ENCODE measurements at places on chromosomes 16 and 17.

GRCh38 chr16:4019371-4019791, 96.9 kb downstream of the ADCY9 start:
- peaks cover 7% of the 10 kb centered on the region for H3K4me1 ChIP-seq
- H3K4me3 ChIP-seq: peak overlapping the region; percentile 37
- DNase-seq: no peak

DNA sequence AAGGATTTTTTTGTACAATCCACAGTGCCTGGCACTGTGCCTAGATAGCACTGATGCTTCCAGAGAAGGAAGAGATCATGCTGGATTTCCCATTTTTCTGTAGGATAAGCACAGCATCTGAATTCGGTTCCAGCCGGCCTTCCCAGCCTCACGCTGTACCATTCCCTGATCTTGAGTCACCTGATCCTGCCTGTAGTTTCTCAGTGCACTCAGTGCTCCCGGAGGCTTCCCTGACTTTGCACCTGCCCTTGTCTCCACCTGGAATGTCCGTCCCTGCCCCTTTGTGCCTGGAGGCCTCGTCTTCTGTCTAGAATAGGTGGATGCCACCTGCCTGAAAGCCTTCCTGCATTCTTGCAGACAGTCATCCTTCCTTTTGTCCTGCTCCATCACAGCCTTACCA, 179.9 kb downstream of the CCDC182 start:
- H3K4me1 ChIP-seq: peaks cover 9% of the 10 kb centered on the region
- no peaks in the 10 kb centered on the region for H3K36me3 ChIP-seq
- DNase-seq: no peak
- no peaks in the 10 kb centered on the region for H3K27me3 ChIP-seq

GRCh38 chr17:56262803-56263202, 109.5 kb downstream of the ANKFN1 start:
- H3K27ac ChIP-seq: no peak overlapping the region
- H3K36me3 ChIP-seq: no peaks in the 10 kb centered on the region

DNA sequence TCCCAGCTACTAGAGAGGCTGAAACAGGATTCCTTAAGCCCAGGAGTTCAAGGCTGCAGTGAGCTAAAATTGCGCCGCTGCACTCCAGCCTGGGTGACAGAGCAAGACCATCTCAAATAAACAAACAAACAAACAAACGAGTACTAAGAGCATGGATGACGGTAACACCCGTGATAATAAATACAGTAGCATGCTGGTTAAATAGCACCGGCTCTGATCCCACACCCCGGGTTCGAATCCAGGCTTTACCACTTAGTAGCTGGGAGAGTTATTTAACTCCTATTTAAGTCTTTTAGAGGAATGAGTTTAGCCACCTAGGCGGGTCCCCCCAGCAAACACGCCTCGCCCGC, 301 bp upstream of the METTL22 start:
- H3K4me3 ChIP-seq: peak overlapping the region; percentile 90
- DNase-seq: no peak
- peaks cover 19% of the 10 kb centered on the region for H3K4me1 ChIP-seq
- H3K27me3 ChIP-seq: peaks cover 4% of the 10 kb centered on the region
- H3K27ac ChIP-seq: peak overlapping the region; percentile 80

DNA sequence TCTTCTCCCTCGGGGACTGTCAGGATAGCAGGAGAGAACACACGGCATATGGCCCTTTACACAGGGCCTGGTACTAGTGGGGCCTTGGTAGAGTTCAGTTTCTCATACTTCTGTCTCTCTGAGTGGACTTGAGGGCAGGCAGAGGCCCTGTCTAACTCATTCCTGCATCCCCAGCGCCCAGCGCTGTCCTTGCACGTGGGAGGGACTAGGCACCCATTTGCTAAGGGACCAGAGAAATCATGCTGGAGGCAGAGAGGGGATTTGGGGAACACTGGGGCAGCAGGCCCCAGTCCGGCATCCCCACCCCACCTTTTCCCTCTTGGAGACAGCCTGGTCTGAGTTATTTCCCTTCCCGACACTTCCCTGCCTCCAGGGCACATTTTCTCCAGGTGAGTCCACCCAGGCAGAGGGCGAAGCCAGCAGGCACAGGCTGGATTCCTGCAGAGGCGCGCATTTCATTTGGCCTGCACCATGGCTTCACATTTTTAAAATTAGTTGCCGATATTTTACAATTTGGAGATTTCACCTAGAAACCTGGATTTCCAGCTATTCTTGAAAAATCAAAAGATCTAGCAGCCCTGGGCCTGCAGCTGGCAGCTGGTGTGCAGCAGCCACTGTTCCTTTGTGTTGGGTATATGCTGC, 9.7 kb upstream of the NKD1 start:
- H3K4me3 ChIP-seq: no peak overlapping the region
- H3K36me3 ChIP-seq: no peaks in the 10 kb centered on the region
- peaks cover 18% of the 10 kb centered on the region for H3K27me3 ChIP-seq
- H3K27ac ChIP-seq: no peak overlapping the region
- no peaks in the 10 kb centered on the region for H3K4me1 ChIP-seq

- H3K4me1 ChIP-seq: peaks cover 11% of the 10 kb centered on the region
- DNase-seq: no peak
- peaks cover 81% of the 10 kb centered on the region for H3K27me3 ChIP-seq
These were observed 3.0 kb downstream of the DLX4 start for GRCh38 chr17:49971848-49972485.

DNA sequence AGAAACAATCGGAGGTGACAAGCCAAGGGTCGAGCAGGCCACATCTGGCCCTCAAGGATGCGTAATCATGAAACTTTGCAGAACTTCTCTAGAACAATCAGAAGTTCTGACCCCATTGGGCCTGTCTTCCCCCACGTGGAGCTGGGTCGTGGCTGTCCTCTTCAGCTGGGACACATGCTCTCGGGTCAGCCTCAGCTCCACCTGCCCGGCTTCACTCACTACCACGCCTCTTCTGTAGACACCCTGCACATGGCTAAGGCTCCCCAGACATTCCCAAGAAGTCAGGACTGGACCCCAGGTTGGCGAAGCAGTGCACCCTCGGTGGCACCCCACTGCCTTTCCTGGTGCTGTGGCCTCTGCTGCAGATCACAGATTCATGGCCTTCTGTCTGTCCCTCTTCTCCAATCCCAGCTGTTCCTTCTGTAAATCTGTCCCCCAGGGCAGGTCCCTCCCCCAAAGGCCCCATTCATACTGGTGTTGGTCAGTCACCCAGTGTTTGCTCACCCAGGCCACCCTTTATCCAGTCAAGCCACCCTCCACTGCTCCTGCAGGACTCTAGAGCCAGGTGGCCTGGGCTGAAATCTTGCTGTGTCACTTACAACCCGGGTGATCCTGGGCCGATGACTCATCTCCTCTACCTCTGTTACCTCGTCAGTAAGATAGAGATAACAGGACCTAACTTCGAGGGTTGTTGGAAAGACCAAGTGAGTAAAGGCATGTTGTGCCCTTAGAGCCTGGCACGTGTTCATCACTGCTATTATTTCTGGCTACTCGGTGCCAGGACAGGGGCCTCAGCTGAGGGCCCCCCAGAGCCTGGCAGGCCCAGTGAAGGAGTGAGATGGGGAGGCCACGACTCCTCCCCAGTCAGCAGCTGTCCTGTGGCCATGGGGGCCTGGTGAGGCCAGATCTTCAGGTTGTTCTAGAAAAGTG, 1.4 kb upstream of the SLC5A11 start:
- no peak overlapping the region for H3K4me3 ChIP-seq
- H3K27me3 ChIP-seq: no peaks in the 10 kb centered on the region
- H3K27ac ChIP-seq: no peak overlapping the region
- peaks cover 2% of the 10 kb centered on the region for H3K4me1 ChIP-seq
- H3K36me3 ChIP-seq: no peaks in the 10 kb centered on the region
- no peak for DNase-seq

- no peak for DNase-seq
- H3K4me1 ChIP-seq: peaks cover 12% of the 10 kb centered on the region
- no peaks in the 10 kb centered on the region for H3K36me3 ChIP-seq
These were observed 70.0 kb upstream of the PMFBP1 start for GRCh38 chr16:72241930-72242329.

DNA sequence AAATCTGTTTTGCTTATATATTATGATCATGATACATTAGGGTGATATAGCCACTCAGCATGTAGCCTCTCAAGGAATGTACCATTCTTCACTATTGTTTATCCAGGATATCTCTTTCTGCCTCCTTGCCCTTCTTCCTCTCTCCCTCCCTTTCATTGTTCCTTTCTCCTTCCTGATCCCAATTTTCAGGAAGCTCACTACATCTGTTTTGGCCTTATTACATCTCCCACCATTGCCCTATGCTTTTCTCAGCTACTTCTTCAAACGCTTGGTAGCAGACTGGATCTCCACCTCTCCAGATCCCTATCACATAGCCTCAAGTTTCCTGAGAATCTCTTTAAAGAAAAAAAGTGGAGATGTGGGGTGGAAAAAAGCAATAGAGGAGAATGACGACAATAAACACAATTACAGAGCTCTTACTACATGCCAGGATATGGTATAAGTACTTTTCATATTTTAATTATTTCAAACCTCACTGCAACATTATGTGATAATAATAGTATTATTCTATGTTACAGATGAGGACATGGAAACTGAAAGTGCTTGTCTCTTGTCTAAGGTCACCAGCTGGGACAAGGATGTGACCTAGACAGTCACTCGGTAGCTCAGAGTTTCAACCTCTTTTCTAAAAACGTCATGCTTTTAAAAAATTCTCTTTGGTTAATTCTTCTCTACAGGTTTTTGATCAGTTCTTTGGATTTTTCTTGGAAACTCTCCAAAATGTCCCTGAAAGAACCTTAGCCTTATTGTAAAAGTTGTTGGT, 959.1 kb downstream of the CDH11 start:
- H3K4me1 ChIP-seq: no peaks in the 10 kb centered on the region
- no peak overlapping the region for H3K4me3 ChIP-seq
- no peaks in the 10 kb centered on the region for H3K27me3 ChIP-seq
- H3K27ac ChIP-seq: no peak overlapping the region

DNA sequence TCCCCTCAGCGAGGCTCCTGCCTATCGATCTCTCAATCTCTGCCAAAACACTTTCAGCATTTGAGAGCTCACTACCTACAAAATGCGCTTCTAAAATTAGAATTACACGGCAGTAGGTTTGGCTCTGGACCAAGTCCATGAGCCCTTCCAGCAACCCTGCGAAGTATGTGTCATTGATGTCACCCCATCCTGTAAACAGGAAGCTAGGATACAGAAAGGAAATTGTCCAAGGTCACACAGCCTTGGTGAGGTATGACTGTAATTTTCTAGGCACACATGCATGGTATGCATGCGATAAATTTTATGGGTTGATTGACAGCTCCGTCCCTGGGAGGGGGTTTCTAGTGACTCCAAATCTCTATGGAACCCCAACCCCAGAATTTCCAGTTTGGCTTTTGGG, 330.3 kb upstream of the CDH5 start:
- no peak overlapping the region for H3K4me3 ChIP-seq
- no peaks in the 10 kb centered on the region for H3K4me1 ChIP-seq
- no peak overlapping the region for H3K27ac ChIP-seq
- DNase-seq: no peak
- H3K27me3 ChIP-seq: no peaks in the 10 kb centered on the region

- H3K4me3 ChIP-seq: no peak overlapping the region
- no peak for DNase-seq
- no peaks in the 10 kb centered on the region for H3K27me3 ChIP-seq
- H3K27ac ChIP-seq: peak overlapping the region; percentile 84
- no peaks in the 10 kb centered on the region for H3K36me3 ChIP-seq
These were observed 31.8 kb downstream of the TMEM235 start for GRCh38 chr17:78263063-78263735.

DNA sequence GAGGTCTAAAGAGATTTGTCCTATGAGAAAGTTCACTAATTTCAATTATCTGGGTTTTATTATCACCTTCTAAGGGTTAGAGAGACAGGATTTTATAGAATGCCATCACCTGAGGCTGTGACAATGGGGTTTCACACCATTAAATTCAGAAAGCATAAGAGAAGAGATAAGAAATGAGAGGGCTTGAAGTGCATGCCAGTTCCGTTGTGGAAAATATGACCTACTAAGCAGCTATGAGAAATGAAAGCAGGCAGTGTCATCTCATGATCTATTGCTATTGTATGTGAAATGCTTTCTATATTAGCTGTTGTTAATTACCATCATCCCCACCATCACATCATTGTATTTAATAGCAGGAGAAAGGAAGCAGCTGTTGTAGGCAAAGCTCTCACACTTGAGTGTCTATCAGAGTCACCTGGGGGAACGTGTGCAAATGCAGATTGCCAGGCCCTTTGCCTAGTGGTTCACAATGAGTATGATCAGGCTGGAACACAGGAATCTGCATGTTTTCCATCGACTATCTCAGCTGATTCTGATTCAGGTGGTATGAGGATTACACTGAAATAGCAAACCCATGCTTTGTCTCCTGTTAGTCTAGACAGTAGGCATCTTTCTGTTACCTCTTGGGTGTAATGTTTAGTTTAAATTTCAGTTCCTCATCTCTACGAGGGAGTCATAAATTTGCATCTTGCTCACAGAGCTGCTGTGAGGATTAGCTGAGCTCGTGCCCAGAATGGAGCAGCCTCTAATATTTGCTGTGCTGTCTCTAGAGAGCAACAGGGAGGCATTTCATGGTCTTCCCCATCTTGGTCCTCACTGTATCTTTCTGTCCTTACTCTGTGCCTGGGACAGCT, 256.4 kb downstream of the CDH13 start:
- H3K27me3 ChIP-seq: peaks cover 2% of the 10 kb centered on the region
- no peak overlapping the region for H3K27ac ChIP-seq
- no peak overlapping the region for H3K4me3 ChIP-seq
- no peaks in the 10 kb centered on the region for H3K36me3 ChIP-seq
- no peaks in the 10 kb centered on the region for H3K4me1 ChIP-seq

- DNase-seq: no peak
- H3K36me3 ChIP-seq: no peaks in the 10 kb centered on the region
- no peaks in the 10 kb centered on the region for H3K27me3 ChIP-seq
- no peak overlapping the region for H3K27ac ChIP-seq
- H3K4me1 ChIP-seq: no peaks in the 10 kb centered on the region
These were observed 405.9 kb downstream of the CNTNAP4 start for GRCh38 chr16:76683051-76683450.

DNA sequence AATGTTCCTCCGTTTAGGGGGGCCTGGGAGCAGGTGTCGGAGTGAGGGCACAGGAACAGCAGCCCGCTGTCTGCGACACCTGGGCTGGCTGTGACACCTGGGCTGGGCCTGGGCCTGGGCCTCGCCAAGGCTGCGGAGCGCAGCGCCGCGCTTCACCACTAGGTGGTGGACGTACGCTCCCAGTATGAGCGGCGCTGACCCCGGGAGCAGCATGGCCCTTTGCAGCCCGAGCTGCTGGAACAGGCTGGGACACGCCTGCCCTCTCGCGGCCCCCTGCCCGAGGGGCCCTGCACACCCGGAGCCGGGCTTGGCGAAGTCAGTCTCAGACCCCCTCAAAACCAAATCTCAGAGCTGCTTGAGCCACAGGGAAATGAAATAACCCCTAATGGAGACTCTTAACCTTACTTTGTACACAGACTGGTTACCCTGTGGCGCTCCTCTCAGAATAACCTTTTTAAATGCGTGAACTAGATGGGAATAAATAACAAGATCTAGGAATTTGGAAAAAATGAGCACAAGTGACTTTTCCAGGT, 38.6 kb upstream of the FA2H start:
- H3K27me3 ChIP-seq: no peaks in the 10 kb centered on the region
- no peaks in the 10 kb centered on the region for H3K36me3 ChIP-seq
- peak; percentile 60 for DNase-seq

- H3K27me3 ChIP-seq: no peaks in the 10 kb centered on the region
- H3K4me3 ChIP-seq: no peak overlapping the region
- H3K36me3 ChIP-seq: no peaks in the 10 kb centered on the region
These were observed 47.6 kb downstream of the ABAT start for GRCh38 chr16:8722025-8722348.
